Left lung (tissue), 14 donors: ENCODE measurements at places on chromosomes 11 and 22.

GRCh38 chr11:447923-448731, 2.0 kb upstream of the PTDSS2 start:
- DNase-seq = peak; percentile 86

DNA sequence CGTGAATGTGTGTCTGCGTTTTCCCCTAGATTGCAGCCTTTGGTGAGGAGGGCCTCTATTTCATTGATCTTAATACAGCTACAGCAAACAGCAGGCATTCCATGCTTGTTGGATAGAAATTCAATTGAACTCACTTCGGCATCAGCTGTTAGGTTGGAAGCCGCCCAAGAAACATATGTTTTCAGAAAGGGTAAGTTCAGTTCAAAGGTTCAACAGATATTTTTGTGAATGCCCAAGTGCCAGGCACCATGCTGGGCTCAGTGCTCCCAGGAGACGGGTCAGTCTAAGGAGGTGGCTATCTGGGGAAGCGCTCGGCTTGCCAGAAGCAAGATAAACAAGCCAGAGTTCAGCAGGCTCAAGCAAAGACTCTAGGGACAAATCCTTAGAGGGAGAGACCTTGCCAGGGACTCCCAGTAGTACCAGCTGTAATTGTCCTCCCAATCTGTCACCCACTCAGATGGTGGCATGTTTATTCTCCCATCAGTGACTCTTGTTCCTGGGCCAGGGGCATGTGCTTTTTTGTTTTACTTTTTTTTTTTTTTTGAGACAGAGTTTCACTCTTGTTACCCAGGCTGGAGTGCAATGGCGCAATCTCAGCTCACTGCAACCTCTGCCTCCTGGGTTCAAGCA, 64.5 kb upstream of the LARGE1 start:
- DNase-seq = no peak

DNA sequence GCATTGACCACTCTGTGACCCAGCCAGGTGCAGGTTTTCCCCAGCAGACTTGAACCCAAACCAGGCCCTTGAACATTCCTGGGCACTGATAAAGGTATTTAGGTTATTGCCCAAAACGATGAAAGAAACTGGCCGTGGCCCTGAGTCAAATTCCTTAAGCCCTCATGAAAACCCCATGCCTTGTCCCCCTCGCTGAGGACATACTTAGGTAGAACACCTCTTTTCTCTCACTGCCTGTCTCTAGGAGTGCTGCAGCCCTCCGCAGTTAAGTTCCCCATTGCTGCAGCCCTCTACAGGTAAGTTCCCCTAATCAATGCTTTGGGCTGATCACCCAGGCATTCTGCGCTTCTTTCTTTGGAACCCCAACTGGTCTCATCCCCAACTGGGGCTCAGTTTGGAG, 961.6 kb downstream of the TBC1D22A start:
- DNase-seq = no peak

GRCh38 chr22:46795140-46795539, 32.7 kb downstream of the TBC1D22A start:
- DNase-seq = no peak

DNA sequence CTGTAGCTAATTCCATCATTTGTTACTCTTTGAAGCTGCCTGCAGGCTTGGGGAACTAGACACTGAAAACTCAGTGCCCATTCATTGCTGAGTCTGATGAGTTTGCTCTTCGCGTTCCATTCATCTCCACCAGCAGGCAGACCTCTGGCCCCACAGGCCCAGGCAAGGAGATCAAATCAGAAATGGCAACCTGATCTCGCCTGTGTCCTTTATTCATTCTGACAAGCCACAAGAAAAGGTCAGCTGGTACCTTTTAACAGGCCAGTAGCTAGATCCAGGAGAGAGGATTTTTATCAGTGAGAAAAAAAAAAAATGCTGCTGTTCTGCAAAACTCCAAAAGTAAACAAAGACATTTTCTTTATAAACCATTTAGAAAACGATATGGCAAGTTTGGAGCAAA, 742.5 kb downstream of the ETS1 start:
- DNase-seq = no peak

DNA sequence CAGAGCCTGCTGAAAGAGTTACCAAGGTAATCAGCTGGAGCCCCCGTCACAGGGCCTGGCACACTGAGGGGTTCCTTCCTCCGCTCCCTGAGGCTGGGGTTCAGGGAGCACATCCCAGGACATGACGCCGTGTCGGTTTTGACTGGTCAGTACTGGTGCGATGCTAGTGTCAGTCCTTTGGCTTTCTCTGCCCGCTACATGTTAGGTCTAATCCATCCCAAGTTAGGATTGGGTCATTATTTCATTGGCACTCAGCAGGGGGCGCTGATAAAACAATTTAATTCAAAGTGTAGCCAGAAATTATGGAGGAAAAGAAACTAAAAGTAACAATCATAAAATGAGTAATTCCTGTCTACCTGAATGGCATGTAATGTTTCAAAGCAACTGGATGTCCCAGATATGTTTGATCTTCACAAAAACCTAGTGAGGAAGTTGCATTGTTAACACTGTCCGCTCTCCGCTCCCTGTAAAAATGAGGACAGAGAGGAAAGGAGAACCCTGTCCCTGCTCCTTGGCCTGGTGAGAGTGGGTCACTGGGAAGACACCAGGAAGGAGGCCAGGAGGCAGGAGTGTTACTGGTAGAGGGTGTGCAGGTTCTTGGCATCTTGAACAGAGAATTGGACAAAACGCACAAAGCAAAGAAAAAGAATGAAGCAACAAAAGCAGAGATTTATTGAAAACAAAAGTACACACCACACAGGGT, 27.1 kb downstream of the TSKU start:
- DNase-seq = no peak
